ENCODE measurements at places on chromosomes 1 and 21.

GRCh38 chr1:27325286-27325685 is 3.3 kb downstream of the TMEM222 start:
- no peak for DNase-seq

DNA sequence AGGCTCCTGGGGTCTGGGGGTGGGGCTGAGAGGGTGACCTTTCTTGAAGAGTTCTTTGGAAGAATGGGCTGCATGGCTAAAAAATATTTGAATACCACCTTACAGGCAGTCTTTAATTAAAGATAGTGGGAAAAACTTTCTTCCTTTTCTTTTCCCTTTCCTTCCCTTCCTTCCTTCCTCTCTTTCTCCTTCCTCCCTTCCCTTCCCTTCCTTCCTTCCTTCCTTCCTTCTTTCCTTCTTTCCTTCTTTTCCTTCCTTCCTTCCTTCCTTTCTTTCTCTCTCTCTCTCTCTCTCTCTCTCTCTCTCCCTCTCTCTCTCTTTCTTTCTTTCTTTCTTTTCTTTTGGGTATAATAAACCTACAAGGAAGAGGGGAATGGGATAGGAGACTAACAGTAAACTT is 77.8 kb upstream of the EDN2 start:
- no peak for DNase-seq

DNA sequence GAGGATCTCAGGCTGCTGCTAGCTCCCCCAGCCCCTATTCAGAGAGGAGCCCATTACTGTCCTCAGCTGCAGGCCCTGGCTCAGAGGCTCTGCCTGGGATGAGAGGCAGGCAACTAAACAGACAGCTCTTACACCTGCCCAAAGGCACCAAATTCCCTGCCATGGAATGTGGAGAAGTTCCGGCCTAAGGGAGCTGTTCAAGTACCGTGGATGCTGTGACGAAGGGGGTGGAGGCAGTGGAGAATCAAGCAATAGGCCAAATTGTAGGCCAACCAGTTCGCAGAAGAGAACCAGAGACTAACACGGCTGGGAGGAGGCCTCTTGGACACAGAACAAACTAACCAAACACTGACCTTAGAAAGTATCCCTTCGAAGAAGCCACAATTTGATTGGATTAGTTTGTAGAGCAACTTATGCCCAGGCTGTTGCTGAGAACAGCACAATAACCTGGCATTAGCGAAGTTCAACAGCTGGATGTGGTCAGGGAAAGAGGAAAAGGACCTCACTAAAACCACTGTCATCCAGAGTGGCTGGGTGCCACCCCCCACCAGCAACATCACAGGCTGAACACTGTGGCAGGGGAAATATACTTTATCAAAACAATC is 3.6 kb downstream of the C1orf174 start:
- no peak for DNase-seq

DNA sequence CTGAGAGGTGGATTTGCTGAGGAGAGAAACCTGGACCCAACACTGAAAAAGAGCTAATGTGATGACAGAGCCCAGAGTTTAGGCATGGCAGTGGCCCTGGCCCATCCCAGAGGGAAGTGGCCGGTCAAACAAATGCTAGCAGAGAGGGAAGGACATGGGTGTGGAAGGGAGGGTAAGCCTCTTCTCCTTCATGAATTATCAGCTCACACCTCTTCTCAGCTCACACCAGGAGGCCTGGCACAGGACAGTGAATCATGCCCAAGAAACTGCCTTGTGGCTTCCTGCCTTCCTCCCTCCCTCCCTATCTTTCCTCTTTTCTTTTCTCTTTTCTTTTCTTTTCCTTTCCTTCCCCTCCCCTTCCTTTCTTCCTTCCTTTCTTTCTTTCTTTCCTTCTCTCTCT is 1.3 kb upstream of the SPRR3 start:
- no peak for DNase-seq

DNA sequence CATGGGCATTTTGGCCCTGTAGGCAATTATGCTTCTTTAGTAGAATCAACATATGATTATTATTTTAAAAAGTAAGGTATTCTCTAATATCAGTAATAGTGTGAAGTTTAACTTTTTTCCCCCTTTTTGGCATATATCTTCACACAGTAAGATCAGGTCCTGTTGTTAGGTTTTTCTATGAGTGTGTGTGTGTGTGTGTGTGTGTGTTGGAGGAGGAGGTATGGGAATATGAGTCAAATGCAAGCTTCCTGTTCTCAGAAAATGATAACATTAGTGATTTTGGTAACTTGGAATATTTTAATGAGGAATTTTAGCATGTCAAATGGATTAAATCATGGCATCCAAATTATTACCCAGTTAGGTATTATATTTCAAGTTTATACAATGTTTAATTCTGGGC is 65.8 kb upstream of the BCL10 start:
- no peak for DNase-seq

DNA sequence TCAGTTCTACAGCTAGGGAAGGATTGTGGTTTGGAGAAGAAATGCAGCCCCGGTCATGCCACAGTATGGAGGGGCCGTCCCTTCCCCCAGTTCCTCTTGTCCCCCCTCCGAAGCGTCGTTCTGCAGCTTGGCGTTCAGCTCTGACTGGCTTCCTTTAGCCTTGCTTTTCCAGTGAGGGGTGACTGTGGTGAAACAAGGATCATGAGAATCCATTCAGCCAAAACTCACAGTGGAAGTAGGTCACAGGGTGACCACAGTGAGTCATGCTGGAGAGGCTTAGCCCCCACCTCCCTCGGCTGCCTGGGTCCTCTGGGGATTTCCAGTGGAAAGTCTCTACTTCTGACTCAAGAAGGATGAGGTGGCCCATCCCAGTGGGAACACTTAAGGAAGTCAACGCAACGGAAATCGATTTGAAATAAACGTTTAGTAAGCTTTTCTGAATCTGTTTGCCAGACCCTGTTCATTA is 37.3 kb upstream of the COL6A2 start:
- no peak for DNase-seq

GRCh38 chr1:29829448-29830344 is 593.4 kb downstream of the PTPRU start:
- no peak for DNase-seq

GRCh38 chr1:202113690-202114300 is 8.9 kb upstream of the GPR37L1 start:
- DNase-seq = no peak

DNA sequence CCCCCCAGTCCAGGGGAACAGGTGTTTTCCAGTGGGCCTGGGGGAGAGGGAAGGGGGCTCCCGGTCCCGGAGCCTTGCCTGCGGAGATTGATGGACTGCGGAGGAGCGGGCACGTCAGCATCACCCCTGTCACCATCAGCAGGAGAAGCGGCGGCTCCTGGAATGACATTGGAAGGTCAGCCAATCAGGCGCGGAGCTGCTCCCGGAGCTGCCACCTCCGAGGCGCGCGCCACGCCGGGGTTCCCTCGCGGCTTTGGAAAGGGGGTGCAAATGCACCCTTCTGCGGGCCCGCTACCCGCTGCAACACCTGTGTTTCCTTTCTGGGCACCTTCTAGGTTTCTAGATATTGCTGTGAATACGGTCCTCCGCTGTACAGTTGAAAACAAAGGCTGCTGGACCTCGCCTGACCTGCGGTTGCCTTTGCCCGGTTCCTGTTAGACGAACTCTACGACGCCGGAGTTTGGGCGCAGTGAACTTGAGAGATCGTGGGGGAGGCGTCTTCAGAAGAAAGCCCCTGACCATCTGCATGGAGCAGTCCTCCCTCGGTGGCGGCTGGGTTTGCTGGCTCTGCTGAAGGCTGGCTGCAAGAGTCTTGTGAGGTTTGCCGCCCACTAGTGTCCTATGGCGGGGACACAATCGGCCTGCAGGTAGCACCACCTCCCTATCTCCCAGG is 5.3 kb downstream of the DSCAM start:
- DNase-seq = peak; percentile 68

GRCh38 chr1:162028726-162029125 is 5.1 kb upstream of the OLFML2B start:
- no peak for DNase-seq

DNA sequence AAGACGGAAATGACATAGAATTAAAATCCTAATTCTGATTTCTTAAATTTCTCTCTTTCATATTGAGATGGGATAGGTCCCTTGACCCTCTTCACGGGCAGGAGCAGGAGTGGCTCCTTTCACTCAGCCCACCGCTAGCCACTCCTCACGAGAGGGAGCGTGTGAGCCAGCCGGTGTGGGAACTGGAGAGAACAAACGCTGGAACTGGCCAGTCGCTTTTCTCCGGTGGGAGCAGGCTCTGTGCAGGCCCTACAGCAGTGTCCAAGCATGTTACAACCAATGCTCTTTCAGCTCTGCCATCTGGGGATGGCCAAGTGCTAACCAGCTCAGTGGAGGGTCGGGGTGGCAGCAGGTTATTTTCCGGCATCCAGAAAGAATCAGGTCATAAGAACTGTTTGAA is 815.5 kb upstream of the ADGRL4 start:
- DNase-seq = no peak

- DNase-seq = no peak
Observed at GRCh38 chr1:7221826-7222694, 436.8 kb downstream of the CAMTA1 start.

DNA sequence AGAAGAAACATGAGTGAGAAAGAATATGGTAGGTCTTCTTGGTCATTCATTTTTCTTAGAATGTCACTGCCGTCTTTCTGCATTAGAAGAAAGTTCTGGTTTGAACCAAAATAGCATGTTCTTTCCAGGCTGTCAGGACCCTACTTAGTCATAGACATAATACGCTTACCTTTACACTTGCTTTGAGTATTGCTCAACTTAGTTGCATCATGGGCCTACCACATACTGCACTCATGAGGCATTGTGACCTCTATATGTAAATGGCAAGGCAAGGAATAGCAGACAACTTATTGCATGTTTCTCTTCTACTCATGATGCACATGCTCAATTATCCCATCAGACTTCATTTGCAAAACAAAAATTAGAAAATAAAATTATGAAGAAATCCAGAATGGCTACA is 415.0 kb downstream of the HLX start:
- DNase-seq = no peak

DNA sequence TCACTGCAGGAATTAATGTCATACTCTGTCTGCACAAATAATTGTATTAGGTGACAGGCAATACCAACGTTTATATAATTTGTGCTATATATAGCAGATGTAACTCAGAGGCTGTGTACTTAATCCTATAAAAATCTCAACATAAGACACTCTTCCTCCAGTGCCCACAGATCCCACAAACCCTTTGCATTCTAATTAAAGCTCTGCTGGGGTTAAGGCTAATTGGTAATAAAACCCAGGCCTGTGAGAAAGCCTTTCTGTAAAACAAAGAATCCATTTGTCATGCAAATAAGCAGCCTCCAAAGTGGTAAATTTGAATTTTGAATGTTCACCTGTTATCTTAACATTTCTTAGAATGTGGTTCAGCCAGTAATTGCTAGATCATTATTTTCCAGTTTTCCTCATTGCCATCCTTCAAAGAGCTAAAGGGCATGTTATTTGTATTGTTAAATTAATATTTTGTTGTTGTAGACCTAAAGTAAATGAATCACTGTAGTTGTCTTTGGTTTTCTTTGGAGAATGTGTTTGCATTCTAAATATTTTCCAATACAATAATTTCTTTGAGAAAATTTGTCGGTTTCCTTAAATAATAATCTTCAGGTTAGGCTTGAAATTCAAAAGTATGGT is 46.3 kb upstream of the PRDX6 start:
- DNase-seq = no peak

DNA sequence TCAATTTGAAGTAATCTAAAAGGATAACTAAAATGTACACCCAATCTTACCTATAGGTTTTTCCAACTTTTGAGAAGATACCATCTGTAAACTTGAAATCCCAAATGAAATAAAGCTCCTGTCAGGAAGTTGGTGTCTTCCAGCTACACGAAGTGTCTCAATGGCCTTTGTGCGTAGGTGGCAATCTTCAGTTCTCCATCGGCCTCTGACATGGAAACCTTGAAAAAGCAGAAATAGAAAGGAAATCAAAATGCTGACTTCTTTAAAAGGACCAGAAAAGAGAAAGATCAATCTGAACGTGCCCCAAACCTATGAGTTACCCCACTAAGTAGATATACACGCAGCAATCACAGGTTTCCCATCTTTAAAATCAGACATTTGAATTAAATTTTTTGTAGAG is 10.0 kb downstream of the MKNK1 start:
- no peak for DNase-seq

- DNase-seq = no peak
Observed at GRCh38 chr1:95086949-95087533, 14.3 kb upstream of the ALG14 start.

DNA sequence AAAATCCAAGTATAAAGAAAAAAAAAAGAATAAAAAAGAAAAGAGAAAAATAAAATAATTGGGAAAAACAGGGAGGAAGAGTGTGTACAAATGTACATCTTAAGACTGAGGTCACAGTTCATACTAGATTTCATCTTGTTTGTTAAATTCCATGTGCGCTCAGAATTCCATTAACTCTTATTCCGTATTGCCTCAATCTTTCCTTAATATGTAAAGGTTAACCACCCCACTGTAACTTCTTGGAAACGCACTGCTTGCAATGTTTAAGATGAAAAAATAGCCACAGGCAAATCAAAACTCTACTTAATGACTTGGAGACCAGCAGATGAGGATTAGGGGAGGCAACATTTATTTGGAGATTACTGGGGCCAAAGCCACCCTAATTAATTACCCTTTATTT is 23.9 kb upstream of the KCNE1 start:
- no peak for DNase-seq

DNA sequence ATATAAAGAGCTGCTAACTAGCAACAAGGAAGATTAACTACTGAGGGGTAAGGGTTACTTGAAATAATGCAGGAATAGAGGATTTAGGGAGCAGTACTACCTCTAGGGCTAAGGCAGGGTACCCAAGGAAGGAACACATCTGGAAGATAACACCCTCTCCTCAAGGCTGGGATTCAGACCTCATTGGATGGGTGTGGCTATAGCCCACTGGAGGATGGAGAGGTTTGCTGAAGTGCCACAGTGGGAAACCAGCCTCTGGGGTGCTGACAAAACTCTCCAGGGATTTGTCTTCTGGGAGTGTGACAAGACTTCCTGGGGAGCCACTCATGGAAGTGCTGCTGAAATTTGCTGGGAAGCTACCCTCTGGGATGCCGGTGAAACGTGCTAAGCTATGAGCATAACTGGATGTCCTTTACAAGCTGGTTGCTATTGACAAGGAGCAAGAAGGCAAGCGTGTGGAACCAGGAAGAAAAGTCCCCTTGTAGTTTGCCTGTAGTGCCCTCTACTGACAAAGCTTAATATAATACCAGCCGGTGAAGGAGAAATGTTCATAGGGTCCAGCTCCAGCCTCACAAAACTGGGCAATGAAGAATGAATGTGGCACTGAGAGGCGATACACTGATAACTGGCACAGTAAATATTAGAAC is 122.8 kb upstream of the USP24 start:
- no peak for DNase-seq

GRCh38 chr1:233410906-233411305 is 83.4 kb downstream of the MAP3K21 start:
- DNase-seq = no peak
